ENCODE measurements at places on chromosomes 5 and 9.
A peak's percentile ranks its signal among the peaks of the same experiment; 100 is the strongest.

DNA sequence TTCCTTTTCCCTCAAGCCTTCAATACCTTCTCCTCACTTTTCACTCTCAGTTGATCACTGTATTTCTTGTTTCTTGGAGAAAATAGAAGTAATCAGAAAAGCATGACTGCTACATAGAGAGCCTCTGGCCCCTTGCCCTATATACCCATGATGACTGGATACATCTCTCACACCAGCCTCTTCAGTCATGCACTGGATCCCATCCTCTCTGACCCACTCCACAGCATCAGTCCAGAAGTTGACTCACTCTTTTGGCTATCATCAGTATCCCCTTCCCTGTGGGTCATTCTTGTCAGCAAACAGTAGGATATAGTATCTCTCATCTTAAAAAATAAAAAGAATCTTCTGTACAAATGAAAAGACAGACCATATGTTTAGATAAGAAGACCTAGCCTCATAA lies 32.9 kb downstream of the PTCD2 start:
- DNase-seq: no peak

GRCh38 chr5:124401476-124402143 lies 344.8 kb downstream of the ZNF608 start:
- no peak for DNase-seq

- no peak for DNase-seq
Measured at GRCh38 chr5:180126716-180127681, 55.4 kb upstream of the RNF130 start.

- DNase-seq: no peak
Measured at GRCh38 chr5:52928689-52929088, 60.5 kb upstream of the ITGA2 start.

GRCh38 chr5:135073761-135074345 lies 39.8 kb upstream of the PITX1 start:
- DNase-seq: no peak

DNA sequence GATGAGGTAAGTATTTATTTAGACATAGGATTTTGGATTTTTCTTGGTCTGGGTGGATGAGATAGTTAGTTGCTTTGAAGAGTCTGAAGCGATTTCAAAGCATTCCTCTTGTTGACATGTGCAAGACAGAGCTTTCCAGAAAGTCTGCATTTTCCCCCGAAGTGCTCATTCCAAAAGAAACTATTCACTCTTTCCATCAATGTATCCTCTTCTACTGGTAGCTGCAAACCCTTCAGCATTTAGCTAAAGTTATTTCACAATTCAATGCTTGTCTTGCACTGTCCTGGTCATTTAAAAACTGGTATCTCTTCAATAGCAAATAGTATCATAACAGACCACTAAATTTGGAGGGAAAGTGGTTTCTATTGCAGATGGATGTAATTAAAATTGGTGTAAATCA lies 13.0 kb downstream of the NREP start:
- peak; percentile 58 for DNase-seq

- no peak for DNase-seq
Measured at GRCh38 chr9:93905473-93906133, 49.6 kb downstream of the BARX1 start.

GRCh38 chr5:36311956-36312355 lies 10.3 kb upstream of the RANBP3L start:
- DNase-seq: no peak

DNA sequence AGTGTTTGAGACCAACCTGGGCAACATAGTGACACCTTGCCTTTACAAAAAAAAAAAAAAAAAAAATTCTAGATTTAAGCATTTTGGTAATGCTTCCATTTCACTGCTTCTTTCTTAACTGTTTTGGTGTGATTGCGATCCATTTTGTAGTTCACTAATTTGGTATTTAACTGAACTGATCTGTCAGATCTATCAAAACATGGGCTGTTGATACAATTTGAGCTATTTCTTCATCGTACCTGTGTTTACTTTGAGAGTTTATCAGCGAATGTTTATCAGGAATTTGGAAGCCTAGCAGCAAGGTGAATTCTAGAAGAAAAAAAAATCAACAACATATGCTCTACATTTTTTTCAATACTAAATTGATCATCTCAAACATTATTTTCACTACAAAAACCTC lies 864.9 kb upstream of the WWC1 start:
- no peak for DNase-seq

DNA sequence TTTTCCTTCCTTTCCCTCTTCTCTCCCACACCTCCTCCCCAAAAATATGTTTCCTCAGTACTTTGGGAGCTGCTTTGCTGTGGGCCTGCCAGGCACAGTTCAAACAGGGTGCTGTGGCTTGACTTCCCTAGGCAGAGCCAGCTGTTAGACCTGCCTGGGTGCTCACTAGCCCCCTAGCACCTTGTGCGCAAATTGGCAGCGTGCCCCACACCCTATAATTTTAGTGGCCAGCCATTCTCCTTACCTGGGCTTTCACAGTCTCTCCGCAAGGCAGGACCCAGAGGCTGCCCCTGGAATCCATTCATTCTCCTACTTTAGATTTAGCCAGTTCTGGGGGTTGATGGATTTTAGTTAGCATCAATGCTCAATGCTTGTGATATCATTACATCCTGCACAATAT lies 72.3 kb downstream of the ANGPTL2 start:
- DNase-seq: no peak

DNA sequence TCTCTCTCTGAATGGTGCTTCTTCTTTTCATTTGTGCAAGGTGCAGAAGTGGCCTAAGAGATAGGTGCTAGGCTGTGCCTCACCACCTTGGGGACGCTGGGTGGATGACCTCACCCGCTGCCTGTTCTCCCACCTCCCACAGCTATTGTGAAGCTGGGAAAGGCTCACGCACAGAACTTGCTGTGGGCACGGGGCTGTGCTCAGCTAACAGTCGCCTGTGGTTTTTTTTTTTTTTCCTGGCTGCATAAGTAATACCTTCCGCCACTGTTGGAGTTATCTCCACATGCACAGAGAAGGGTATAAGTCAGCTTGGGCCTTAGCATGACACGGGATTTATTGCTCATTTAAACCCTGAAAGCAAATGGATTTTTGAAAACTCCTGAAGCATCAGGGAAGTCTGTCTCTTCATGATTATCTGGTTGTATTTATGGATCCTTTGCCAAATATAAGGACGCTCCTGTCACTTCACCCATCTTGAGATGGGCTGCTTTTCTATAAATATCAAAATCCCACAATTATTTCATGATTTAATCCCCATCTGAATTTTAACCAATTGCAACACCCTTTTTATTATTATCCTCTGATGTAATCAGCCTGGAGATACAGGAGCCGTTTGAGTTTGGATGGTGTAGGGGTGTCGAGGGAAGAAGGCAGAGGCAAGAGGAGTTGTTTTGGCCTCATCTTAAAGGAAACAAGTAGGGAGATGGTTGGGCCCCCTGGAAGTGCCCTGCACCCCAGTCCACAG lies 9.0 kb downstream of the DBH start:
- no peak for DNase-seq

DNA sequence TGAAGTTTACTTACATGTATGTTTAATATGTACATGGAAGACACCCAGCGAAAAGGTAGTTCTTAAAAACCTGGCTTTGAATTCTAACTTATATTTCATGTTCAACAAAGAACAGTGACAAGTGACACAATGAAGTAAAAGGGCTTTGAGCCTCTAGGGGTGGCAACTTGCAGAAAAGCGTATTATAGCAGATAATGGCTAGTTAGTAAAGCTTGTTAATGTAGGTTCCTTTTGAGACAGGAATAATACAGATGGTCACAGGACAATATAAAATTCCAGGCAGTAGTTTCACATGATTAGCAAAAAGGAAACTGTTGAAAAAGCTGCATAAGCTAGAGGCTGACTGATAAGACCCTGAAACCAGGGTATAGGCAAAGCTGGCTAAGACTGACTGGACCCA lies 132.4 kb upstream of the FTMT start:
- DNase-seq: no peak

DNA sequence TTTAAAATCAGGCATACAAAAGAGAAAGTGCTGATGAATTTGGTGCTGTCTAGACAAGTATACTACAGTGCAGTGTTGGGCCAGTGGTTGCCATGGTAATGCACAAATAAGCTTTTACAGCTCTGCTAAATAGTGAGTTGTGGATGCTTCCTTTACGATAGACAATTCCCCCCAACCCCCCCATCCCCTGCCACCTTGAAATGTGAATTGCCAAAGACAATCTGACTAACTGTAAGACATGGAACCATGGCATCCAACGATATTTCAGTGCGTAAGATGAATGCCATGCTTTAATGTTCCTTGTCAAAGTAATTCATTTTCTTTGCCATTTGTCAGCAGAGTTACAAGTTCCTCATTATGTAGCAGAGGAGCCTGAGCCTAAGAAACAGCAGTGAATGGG lies 91.5 kb upstream of the NREP start:
- DNase-seq: no peak

GRCh38 chr9:93267681-93268505 lies 84.0 kb downstream of the WNK2 start:
- no peak for DNase-seq

All from fibroblast of skin of left biceps (primary cell).